ENCODE measurements at places on chromosomes 2 and 18.
A peak's percentile ranks its signal among the peaks of the same experiment; 100 is the strongest.

- DNase-seq, result no peak
Observed at GRCh38 chr18:44119607-44120006, 561.1 kb upstream of the SETBP1 start.

DNA sequence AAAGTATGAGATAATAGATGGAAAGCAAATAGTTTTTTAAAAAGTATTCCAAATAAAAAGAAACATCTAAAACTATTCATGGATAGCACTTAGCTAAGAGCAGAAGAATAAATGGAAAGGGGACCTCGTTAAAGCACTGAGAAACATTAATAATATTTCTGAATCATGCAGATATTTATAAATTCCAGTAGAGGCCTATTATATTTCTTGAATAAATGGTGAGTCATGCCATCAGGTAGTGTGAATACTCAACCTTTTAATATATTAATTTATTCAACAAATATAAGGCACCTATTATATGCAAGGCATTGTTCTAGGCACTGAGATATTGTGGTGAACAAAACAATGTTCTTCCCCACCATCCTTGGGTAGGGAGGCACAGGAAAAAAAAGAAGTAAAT is 53.8 kb downstream of the ICA1L start:
- no peak for DNase-seq

GRCh38 chr18:70135604-70136003 is 69.9 kb downstream of the RTTN start:
- no peak for DNase-seq

GRCh38 chr2:145043399-145043834 is 523.5 kb upstream of the ZEB2 start:
- DNase-seq, result no peak

- peak; percentile 23 for DNase-seq
Observed at GRCh38 chr2:28637066-28638047, 114.3 kb upstream of the PPP1CB start.

DNA sequence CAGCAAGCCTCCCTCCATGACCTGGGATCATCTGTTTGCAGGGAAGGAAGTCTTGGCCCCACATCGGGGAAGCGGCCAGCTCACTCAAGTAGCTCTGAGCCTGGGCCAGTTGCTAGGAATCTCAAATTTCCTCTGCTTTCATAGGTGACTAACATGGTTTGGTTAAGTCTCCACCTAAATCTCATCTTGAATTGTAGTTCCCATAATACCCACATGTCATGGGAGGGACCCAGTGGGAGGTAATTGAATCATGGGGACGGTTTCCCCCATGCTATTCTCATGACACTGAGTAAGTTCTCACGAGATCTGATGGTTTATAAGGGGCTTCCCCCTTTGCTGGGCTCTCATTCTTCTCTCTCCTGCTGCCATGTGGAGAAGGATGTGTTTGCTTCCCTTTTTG is 75.2 kb downstream of the LBH start:
- no peak for DNase-seq

DNA sequence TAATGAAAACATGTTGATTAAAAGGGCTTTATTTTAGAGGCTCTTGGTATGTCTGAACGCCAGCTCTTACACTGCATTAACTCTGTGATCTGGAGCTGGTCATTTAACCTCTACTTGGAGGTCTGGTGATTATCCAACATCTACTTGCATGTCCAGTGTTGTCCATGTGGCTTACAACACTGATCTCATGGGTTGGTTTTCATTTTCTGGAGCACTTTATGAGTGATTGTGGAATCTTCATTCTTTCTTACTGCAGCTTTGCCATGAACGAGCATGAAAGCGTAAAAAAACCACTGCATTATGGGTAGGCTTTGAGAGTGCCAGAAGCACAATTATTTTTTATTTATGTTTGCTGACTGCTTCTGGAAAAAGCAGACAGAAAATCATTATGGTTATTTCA is 4.8 kb downstream of the CCDC195 start:
- no peak for DNase-seq

- no peak for DNase-seq
Observed at GRCh38 chr18:55419132-55419946, 168.7 kb downstream of the TCF4 start.

GRCh38 chr2:187917535-187917934 is 363.3 kb upstream of the TFPI start:
- DNase-seq, result no peak

DNA sequence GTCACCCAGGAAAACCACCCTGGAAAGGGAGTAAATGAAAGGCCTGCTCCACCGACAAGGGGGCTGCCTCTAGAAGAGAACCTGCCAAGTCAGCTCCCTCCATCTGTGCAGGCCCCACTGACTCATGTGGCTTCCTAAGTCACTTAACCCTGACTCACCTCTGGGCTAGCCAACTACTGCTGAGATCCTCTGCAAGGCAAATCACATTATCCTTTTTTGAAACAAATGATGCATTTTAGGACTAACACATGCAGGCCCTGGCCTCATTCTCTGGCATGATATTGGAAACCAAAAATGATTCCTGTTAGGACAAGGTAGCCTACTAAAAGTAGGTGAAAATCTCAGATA is 474.6 kb downstream of the EPHA4 start:
- DNase-seq, result no peak

- no peak for DNase-seq
Observed at GRCh38 chr18:58256316-58257080, 212.5 kb downstream of the NEDD4L start.

GRCh38 chr2:161122772-161123530 is 37.3 kb upstream of the TANK start:
- DNase-seq, result peak; percentile 61

- DNase-seq, result no peak
Observed at GRCh38 chr2:236711440-236711839, 141.8 kb downstream of the ACKR3 start.

DNA sequence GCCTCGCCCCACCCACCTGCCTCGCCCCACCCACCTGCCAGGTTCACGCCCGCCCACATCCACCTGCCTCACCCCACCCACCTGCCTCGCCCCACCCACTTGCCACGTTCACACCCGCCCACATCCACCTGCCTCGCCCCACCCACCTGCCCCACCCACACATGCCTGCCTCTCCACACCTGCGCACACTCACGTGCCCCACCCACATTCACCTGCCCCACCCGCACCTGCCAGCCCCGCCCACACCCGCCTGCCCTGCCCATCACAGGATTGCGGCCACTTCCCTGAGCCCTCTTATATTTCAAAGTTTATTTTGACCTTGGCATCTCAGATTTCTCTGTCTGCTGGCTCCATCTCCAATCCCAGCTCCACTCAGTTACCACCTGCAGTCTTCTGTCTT is 217.5 kb upstream of the SOX11 start:
- DNase-seq, result no peak

- DNase-seq, result no peak
Observed at GRCh38 chr2:172147944-172148650, 45.4 kb upstream of the DLX2 start.

GRCh38 chr2:14635391-14635871 is 2.9 kb downstream of the LRATD1 start:
- peak; percentile 84 for DNase-seq
